Natural killer cell (primary cell): ENCODE measurements at places on chromosomes 7 and 10.

DNA sequence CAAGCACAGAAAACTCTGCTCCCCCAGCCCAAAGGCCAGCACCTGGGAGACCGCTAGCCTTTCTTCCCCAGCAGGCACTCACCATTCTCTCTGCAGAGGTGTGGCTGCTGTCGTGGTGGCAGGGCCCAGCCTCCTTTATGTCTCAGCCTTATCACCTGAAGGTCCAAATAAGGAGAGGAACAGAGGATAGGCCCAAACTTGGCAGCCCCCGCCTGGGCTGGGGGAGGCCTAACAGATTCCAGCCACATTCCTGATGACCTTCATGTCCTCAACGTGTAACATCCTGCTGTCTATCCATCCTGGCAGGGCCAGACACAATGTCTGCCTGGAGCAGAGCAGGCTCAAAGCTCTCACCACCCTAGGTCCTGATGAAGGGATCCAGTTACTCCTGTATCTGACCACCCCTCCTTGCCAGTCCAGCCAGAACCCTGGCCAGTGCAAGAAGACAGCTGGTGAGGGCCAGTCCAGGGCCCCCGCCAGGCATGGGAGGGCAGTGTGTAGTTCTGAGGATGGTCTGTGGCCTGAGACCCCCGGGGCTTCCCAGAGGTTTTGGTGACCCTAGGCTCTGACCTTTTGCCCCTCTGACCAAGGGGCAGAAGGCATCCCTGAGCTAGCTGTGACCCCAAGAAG, at the start of gene MYL7:
Gene MYL7 (minus strand): TSS at position 112 of the 630 bp plus-strand sequence. CDS start 27 bp downstream, at position 85.
- no peak for DNase-seq

DNA sequence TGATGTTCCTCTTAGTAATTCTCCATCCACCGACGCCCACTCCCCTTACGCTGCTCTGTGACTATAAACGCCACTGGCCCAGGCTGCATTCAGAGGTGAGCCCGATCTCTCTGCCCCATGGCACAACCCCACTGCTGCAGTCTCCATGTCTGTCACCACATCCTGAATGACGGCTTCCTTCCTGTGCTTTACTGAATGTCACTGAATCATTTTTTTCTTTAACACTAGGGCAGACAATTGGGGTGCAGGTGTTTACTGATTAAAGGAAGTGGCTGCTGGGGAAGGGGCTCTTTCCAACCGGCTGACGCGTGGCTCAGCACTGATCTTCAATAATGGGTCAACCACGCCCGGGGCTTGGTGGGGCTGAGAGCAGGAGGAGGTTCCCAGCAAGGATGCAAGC, 208.3 kb downstream of the USP6NL start:
- peak; percentile 86 for DNase-seq

DNA sequence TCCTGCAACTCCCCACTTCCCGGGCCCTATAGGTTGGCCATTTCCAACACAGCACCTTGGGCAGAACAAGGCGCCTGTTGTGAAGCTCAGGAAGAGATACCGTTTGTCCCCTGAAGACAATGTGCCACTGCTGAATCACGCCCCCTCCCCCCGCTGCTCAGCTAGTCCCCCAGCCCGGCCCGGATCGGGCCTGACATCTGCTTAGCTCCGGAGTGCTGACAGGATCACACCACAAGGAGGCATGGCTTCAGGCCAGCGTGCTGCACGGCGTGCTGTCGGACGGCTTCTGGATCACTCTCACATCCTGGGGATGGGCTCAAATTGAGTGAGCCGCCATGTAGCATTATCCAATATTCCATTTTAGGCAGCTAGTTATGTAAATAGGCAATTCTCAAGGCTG, 62.1 kb upstream of the EFCAB10 start:
- DNase-seq: no peak

DNA sequence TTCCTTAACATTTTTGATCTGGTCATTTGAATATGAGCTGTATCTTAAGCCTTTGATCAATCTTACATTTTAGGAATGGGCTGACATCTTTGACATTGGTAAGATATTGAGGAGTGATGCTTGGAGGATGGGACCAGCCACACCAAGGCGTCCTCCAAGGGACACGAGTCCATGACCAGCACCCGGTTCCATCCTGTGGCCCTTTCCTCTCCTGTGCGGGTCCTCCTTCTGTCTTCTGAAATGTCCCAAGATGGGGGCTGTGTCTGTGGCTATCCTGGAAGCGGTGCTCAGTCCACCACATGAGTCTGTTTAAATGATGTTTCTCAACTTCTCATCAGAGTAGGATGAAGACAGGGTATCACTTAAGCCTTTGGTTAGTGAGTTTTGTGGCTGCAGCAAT, 67.3 kb upstream of the SHH start:
- DNase-seq: no peak

DNA sequence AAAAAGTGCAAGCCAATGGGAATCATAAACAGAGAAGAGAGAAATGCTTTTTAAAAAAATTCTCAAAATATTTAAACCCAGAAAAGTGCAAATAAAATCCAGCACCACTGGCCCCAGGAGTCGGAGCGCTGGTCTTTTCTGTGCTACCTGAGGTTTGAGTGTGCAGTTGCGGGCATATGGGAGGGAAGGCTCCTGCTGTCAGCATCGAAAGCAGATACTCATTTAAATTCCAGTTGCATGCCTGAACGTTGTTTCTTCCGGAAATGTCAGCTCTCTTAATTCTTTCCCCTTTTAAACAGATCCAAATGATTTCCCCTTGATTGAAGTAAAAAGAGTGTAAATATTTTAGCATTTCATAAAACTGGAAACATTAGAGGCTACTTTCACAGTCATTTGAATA, 240.5 kb upstream of the GPR26 start:
- no peak for DNase-seq
